Activated naive CD4-positive, alpha-beta T cell treated with Interleukin-2 at 50 U/mL for 16 hours (primary cell): ENCODE measurements at places on chromosomes 1 and 21.

- no peak for DNase-seq
These were observed 10.2 kb upstream of the STMN1 start for GRCh38 chr1:25916460-25916859.

- no peak for DNase-seq
These were observed 14.8 kb upstream of the SERINC2 start for GRCh38 chr1:31398246-31398645.

DNA sequence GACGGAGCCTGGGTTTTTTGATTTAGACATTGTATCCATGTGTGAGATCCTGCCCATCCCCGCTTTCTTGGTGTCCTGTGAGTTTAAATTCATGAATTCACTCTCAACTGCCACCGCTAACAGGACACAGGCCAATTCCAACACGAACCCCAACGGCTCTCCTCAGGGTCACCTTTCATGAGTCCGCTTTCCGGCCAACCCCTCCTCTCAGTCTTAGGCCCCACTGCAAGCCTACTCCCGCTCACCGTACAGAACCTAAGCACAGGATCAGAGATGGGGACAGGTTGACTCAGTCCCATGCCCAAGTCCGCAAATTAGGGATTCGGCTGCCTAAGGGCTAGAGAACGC lies 238 bp upstream of the SCP2 start:
- DNase-seq, result no peak

- peak; percentile 12 for DNase-seq
These were observed 74.9 kb downstream of the JAK1 start for GRCh38 chr1:64891448-64891825.

DNA sequence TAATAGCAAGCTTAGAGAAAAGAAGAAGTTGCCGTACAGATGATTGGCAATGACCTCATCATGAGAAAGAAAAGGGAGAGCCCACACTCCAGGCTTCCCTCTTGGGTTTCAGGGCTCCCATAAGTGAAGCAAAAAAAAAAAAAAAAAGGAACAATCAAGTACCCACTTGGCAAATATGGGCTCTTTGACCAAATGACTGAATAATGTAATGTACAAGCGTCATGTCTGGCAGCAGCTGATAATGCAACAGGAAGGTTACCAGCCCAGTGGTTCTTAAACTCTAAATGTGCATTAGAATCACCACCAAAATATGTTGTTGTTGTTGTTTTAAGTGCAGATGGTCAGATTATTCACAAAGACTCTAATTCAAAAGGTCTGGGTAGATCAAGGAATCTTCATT lies 13.5 kb downstream of the TNFSF4 start:
- DNase-seq, result no peak
